ENCODE measurements at places on chromosomes 16 and 17.

DNA sequence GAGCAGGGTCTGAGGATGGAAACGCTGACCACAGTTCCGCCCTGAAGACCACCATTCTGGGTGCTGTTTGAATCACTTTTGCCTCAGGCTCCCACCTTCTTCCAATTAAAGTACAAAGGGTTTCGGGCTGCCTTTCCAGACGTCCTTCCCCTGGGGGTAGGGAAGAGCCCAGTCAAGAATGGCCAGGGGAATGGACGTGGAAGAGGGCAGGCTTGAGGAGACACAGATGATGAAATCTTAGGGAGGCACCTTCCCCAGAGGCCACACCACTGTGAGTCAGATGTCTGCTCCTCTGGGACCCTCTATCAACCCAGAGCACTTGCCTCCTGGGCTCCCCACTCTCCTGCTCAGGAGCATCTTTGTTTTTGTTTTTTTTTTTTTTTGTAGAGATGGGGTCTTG lies 27.5 kb upstream of the MTSS2 start:
- DNase-seq = no peak

DNA sequence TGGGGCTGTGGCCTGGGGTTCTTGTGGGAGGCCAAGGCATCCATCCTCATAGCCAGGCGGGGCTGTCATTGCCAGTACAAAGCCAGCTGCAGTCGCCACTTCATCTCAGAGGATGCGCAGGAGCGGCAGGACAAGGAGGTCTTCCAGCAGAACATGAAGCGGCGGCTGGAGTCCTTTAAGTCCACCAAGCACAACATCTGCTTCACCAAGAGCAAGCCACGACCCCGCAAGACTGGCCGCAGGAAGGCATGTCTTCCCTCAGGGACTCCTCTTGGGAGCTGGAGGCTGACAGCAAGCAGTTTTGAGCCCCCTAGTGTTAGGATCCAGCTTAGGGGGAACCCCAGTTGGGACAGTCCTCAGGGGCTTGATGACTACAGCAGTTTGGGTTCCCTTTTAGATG lies 15.1 kb upstream of the PLEKHG4 start:
- DNase-seq = no peak

GRCh38 chr16:51399908-51400670 lies 249.0 kb upstream of the SALL1 start:
- DNase-seq = no peak

DNA sequence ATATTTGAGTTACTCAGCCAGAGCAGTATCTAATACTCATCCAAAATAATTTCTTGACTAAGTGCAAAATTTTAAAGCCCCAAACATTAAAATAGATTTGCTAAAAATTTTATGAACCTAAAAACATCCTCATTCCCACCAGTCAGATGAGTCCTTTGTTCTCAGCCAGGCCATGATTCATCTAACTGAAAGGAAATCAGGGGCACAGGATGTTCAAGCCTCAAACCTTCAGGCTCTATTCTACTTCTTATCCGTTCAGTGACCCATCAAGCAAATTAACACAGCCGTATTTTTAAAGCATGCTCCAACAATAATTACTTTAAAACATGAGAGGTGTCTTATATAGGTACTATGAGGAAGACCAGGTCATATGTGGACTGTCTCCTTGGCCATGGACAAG lies 176.5 kb upstream of the MON1B start:
- no peak for DNase-seq

GRCh38 chr17:64950871-64951270 lies 31.6 kb upstream of the LRRC37A3 start:
- no peak for DNase-seq

DNA sequence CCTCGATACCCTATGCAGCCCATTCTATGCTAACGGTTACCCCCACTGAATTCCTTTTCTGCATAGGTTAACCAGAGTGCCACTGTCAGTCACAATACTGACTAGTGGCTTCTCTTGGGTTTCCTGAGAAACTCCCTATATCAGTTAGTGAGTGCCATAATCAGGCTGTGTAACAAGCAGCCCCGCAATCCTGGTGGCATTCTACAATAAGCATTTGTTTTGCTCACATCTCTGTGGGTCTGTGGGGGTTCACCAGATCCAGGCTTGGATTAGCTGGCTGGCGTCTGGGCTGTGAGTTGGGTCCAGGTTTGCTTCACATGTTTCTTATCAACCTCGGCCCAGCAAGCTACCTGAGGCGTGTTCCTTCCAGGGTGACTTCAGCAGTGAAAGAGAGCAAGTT lies 42.4 kb downstream of the TMEM235 start:
- no peak for DNase-seq

DNA sequence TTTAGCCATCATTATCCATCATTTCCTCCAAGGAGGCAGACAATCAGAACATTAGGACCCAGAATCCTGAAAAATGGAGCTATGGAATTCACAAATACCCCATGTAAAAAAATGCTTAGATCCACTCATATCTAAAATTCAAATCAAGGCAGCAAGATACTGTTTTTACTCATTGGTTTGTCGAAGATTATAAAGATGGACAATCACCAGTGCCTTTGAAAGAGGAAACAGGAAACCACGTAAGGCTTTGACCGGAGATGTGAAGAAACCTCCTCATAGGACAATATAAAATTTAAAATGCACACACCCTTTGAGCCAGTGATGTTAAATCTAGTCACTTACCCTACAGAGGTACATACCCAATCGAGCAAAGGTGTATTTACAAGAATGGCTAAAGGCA lies 130.0 kb downstream of the XYLT1 start:
- no peak for DNase-seq

GRCh38 chr16:50273382-50273690 lies 7.0 kb downstream of the ADCY7 start:
- no peak for DNase-seq

DNA sequence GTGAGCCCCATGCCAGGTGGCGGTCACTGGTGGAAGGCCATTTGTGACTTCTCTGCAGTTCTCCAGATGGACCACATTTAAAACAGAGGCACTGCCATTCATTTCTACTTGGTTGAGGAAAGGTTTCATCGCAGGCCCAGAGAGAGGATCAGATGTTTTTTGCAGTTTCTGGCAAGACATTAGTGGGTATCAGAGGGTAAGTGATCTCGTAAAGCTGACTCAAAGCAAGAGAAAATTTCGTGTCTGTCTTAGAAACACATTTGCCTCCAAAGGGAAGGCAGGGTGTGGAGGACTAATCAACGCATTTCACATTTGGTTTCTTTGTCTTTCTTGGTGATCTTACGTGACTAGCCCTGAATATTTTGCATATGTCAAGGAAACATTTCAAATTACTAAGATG lies 81.8 kb downstream of the PRKCB start:
- no peak for DNase-seq

GRCh38 chr17:74210191-74211140 lies 2.9 kb upstream of the TTYH2 start:
- DNase-seq = no peak

GRCh38 chr16:89242795-89243200 lies 25.3 kb downstream of the ZNF778 start:
- no peak for DNase-seq

DNA sequence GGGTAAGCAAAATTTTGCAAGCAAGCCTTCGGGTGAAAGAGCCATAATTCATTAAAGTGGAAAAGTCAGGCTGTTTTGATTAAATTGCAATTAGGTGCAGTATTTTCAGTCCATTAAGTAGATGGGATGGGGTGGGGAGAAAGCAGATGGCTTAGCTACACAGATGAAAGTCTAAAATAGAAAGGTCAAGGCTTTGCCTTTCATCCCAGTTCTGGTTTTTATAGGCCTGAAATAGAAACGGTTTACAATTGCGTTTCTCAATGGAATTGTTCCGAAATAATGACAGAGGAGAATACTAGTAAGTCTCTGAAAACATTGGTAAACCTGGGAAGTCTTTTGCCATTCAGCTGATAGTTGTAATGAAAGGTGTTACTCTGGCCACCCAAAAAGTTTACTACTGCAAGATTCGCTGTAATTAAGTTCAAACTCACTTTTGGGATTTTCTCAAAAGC lies 1.5 kb downstream of the PPM1E start:
- DNase-seq = no peak

DNA sequence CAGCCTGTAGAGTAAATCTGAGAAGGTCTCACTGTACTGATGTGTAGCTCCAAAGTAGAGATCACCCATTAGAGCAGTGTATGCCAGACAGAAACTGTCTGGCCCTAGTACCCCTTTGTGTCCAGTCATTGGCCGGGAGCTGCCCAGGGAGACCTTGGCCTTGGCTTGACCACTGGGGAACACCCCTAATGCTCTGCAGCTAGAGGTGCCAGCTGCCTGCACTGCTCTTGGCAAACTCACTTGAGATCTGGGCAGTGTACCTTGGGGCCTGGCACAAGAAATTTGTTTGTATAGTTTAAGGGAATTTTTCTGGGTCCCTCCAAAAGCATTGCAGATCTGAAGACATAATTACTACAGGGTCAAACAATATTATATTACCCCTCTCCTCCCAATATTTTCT lies 78.7 kb upstream of the MPHOSPH6 start:
- no peak for DNase-seq

GRCh38 chr17:4849011-4849536 lies 15.9 kb downstream of the MINK1 start:
- DNase-seq = no peak

GRCh38 chr16:79638386-79638785 lies 37.8 kb upstream of the MAF start:
- DNase-seq = no peak

DNA sequence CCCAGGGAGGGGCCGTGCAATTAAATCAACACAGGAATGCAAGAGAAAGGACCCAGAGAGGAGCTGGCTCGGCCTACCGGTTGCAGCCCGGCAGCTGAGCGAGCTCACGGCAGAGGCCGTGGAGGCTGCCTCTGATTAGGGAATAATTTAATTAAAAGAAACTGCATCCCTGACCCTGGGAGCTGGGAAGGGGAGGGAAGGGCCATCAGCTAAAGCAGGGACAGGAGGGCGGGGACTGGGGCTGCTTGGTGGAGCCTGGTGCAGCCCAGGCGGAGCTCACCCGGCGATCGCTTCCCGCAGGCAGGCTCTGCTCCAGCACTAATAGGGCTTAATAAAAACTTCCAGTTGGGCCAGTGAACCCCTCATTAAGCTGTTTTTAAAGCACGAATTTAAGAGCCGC lies 43.4 kb downstream of the LMF1 start:
- no peak for DNase-seq

GRCh38 chr17:507441-507840 lies 154.8 kb upstream of the RPH3AL start:
- DNase-seq = no peak

- no peak for DNase-seq
Measured at GRCh38 chr17:539066-539465, 175.6 kb downstream of the VPS53 start.

- DNase-seq = no peak
Measured at GRCh38 chr17:78525511-78526160, 51.6 kb downstream of the DNAH17 start.

All from skeletal muscle cell (primary cell).